Activated CD4-positive, alpha-beta T cell treated with anti-CD3 and anti-CD28 coated beads for 36 hours (primary cell): ENCODE measurements at places on chromosomes 13 and 19. TPM values are rescaled to one million over a fixed set of nuclear protein-coding genes. Genes with fewer than 3 reads are reported as not detected.

GRCh38 chr13:73338389-73338788 lies 279.6 kb downstream of the KLF5 start:
- H3K4me1 ChIP-seq: peaks cover 10% of the 10 kb centered on the region
- H3K36me3 ChIP-seq: no peaks in the 10 kb centered on the region
- no peak overlapping the region for H3K27ac ChIP-seq
- DNase-seq: no peak
- H3K4me3 ChIP-seq: no peak overlapping the region

DNA sequence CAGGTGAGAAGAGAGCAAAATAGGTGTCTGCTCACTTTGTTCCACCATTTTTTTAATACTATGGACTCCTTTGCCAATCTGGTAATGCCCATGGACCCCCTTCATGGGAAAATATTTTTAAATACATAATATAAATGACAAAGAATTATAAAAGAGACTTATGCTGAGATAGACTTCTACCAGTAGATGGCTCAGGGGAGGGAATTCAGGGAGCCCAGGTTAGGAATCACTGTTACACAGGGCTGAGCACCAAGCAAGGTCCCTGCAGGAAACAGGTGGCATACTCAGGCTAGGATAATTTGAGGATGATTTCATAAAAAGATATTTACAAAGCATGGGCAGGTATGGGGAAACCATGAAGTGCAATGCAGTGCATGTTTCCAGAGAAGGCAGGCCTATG lies 525.9 kb downstream of the FGF9 start:
- no peak for DNase-seq
- no peaks in the 10 kb centered on the region for H3K36me3 ChIP-seq

Gene LAIR2
- total RNA-seq: 5.1 TPM

Gene GPC6
- not detected for total RNA-seq

Gene FUT3
- total RNA-seq: not detected
